ENCODE measurements at places on chromosomes 13 and 19.

- no peak for DNase-seq
These were observed 7.5 kb upstream of the ZNF256 start for GRCh38 chr19:57954996-57955395.

- no peak for DNase-seq
These were observed 292.2 kb upstream of the SLC10A2 start for GRCh38 chr13:103358255-103358932.

GRCh38 chr13:111902726-111903125 lies 164.2 kb upstream of the SOX1 start:
- DNase-seq, result no peak

DNA sequence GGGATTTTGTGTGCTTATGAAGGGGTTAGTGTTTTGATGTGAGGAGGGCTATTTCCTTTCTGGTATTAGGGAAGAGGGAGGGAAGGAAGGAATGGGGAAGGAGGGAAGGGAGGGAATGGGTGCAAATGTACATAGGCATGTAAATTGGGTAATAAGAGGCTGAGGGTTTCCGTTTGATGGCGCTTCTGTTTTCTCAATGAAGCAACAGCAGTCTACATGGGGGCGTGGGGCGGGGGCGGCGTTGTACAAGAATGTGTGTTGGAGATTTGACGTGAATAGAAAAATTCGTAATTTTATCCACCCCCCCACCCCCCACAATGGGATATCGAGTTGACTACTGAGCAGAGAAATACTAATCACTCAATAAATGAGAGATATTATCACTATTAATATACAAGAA lies 52.5 kb downstream of the PDS5B start:
- no peak for DNase-seq

GRCh38 chr13:99809926-99810325 lies 161.6 kb downstream of the ZIC5 start:
- DNase-seq, result no peak

- no peak for DNase-seq
These were observed 52.1 kb downstream of the FLT1 start for GRCh38 chr13:28442839-28443238.

DNA sequence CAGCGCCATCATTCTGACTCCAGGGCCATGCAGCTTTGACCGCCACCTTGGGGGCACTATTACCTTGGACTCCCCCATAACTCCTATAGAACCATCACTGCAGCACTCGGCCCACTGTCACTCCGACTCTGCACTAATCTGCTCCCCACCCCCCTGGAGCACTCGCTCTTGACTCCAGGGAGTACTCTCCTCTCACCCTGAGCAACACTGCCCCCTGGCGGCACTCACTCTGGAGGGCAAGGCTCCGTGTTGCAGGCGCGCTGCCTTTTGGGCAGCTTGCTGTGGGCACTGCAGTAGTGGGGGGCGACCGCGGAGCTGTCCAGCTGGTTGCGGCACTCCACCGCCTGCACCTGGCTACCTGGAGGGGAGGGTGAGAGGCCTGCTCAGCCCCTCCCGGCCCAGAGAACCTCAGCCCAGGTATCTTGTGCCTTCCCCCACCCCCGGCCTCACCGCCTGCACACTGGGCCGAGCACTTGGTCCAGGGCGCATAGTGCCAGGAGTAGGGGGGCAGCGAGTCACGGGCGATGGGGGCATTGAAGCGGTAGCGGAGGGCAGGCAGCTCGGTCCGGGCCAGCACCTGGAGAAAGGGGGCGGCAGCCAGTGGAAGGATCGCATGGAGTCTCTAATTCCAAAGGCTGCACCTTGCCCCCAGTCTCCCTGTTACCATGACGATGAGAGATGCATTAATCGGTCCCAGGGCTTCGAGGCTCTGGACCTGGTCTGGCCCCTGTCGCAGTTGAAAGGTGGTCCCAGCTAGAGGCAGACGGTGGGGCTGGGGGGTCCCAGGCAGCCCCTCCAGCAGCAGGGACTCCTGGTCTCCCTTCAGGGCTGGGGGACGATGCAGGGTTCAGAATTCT lies 8.9 kb upstream of the MYO1F start:
- no peak for DNase-seq

DNA sequence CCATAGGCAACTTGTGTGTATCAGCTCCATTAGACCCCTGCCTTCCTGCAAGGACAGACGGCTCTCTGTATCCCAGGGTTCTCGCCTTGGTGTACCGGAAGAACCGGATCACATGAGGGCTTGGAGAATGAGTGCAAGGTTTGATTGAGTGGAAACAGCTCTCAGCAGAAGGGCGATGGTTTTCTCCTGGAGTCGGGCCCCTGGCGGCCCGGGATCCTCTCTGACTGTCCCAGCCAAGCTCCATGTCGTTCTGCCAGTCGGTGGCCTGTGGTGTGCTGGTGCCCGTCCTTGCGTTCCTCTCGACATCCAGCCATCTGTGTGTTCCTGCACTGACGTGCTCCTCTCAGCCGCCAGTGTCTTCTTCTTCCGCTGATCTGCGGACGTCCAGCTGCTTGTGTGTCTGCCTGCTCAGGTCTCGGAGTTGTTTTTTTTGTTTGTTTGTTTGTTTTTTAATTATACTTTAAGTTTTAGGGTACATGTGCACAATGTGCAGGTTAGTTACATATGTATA lies 16.1 kb downstream of the LILRB1 start:
- no peak for DNase-seq

- no peak for DNase-seq
These were observed 445.0 kb downstream of the MYO16 start for GRCh38 chr13:109074436-109074835.

- DNase-seq, result no peak
These were observed 38.9 kb downstream of the CAPN12 start for GRCh38 chr19:38705197-38706019.

GRCh38 chr13:53020764-53021335 lies 7.8 kb upstream of the OLFM4 start:
- no peak for DNase-seq

DNA sequence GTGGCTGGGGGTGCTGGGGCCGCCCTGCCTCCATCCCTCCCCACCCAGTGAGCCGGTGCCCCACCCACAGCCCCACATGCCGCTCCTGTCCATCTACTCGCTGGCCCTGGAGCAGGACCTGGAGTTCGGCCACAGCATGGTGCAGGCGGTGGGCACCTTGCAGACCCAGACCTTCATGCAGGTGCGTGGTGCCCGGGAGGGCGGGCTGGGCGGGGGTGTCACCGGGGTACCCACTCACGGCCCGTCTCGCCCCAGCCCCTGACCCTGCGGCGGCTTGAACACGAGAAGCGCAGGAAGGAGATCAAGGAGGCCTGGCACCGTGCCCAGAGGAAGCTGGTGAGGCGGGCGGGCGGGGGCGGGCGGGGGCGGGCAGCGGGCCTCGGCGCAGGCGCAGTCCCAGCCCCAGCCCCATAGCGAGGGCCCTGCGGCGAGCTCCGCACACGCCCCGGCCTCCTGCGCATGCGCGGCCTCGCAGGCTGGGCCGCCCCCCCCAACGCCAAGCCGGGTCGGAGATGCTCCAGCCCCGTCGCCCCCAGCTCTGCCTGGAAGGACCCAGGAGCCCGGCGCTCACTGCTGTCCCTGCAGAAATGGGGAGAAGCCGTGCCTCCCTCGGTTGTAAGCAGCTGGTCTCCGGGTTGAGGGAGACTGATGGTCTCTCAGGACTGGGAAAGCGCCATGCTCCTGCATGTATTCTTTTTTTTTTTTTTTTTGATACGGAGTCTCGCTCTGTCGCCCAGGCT lies 7.7 kb downstream of the ARHGAP45 start:
- DNase-seq, result no peak

DNA sequence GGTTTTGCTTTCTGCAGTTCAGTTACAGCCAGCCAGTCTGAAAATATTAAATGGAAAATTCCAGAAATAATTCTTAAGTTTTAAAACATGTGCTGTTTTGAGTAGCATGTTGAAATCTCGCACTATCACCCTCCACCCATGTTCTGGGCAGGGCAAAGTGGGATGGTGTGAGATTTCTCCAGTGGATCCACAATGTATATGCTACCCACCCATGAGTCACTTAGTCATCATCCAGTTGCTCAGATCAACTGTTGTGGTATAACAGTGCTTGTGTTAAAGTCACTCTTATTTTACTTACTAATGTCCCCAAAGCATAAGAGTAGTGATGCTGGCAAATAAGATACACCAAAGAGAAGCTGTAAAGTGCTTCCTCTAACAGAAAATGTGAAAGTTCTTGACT lies 56.4 kb downstream of the CYSLTR2 start:
- DNase-seq, result no peak

- DNase-seq, result peak; percentile 80
These were observed 2.0 kb upstream of the TSHZ3 start for GRCh38 chr19:31351056-31351854.

DNA sequence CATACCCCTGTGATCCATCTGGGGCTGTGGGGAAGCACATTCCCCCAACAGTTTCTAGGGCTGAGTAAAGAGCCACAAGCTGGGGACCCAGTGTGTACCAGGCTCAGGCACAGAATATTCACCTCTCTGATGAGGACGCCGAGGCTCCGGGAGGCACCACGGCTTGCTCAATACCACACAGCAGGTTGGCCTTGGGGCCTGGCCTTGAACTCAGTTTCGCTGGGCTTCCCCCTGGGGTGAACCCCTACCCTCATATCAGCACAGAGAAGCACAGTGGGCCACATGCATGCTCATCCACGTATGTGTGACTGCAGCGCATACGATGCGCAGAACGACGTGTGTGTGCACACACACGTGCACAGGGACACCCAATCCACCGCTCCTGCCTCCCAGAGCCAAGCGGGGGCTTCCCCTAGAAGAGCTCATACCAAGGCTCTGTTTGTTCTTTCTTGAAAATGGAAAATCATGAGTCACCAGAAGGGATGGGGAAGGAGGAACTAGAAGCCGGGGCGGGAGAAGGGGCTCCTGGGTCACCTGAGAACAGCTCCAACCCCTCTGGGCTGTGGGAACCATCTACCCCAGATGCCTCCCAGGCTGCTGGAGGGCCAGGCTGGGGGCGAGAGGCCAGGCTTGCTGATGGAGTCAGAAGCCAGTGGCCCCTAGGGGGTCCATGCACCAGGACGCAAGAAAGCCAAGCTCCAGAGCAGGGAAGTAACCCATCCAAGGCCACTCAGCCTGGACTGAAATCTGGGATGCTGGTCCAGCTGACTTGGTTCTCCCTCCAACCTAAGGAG lies 4.9 kb upstream of the PDE4C start:
- no peak for DNase-seq

GRCh38 chr13:98508280-98508679 lies 68.6 kb downstream of the STK24 start:
- no peak for DNase-seq

- DNase-seq, result no peak
These were observed 262.7 kb downstream of the DLEU7 start for GRCh38 chr13:50580684-50581305.

GRCh38 chr19:10936661-10937084 lies 8.1 kb downstream of the TIMM29 start:
- peak; percentile 92 for DNase-seq

GRCh38 chr13:56986121-56986520 lies 154.6 kb upstream of the PRR20A start:
- no peak for DNase-seq

GRCh38 chr19:7637374-7638256 lies 705 bp downstream of the STXBP2 start:
- DNase-seq, result no peak

DNA sequence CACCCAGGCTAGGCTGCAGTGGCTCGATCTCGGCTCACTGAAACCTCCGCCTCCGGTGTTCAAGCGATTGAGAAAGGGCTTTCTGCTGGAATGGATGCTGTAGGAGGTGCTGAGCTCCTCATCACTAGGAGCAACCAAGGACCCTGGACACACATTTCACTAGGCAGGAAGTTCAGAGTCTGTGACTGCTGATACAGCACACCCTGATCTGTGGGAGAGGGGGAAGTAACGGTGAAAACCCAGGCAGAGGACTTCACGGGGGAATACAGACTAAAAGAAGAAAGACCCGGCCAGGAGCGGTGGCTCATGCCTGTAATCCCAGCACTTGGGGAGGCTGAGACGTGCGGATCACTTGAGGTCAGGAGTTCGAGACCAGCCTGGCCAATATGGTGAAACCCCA lies 11.9 kb upstream of the NOTCH3 start:
- DNase-seq, result no peak

- DNase-seq, result peak; percentile 79
These were observed 15.9 kb downstream of the SUGP1 start for GRCh38 chr19:19304186-19304965.

- peak; percentile 46 for DNase-seq
These were observed 31.3 kb downstream of the TINCR start for GRCh38 chr19:5536337-5536894.

DNA sequence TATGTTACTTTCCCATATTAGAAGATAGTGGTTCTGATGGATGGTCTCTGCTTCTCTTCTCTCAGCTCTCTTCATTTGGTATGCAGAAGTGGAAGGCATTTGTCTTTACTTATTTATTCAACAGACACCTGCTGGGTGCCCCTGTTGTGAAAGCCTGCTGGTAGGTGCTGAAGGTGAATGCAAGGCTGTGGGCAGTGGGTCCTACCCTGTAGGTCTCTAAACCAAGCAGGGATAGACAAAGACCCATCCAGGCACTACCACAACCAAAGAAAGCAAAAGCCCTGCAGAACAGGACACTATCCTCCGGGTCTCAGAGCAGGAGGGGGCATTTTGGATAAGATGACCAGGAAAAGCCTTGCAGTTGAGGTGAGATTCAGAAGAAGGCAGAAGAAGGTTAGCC lies 106.1 kb downstream of the STARD13 start:
- DNase-seq, result no peak

- no peak for DNase-seq
These were observed 3.5 kb upstream of the CNOT3 start for GRCh38 chr19:54133957-54134590.

GRCh38 chr13:87779426-87779825 lies 108.3 kb downstream of the SLITRK5 start:
- no peak for DNase-seq

DNA sequence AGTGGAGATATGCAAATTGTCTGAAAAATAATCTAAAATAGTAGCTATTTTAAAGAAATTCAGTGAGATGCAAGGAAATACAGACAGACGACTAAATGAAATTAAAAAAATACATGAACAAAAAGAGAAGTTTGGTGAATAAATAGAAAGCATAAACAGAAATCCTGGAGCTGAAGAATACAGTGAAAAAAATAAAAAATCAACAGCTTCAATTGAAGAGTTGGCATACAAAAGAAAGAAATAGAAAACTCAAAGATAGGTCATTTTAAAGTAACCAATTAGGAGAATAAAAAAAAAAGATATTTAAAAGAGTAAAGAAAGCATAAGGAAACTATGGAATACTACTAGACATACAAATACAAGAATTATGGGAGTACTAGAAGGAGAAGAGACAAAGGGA lies 2191.5 kb upstream of the PCDH20 start:
- DNase-seq, result no peak

GRCh38 chr19:47002106-47002766 lies 17.4 kb upstream of the NPAS1 start:
- DNase-seq, result no peak

DNA sequence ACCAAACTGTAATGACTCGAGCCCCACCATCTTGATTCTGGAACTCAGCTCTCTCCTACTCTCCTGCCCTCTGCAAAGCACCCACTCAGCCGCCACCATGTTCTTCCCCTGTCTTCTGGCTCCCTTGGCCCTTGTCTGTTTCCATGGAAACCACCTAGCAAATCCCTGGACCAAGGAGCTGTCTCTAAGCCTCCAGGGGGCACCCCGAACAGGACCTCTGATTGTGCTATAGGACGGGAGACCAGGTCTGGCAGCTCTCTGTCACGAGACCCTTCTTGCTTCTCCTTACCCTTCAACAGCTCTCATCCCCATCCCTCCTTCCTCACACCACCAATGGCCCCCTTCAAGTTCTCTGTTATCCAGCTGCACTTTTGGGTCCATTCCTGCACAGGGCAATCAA lies 277.7 kb upstream of the ZNF507 start:
- DNase-seq, result no peak
